CD4-positive, alpha-beta T cell treated with Interleukin-17A for 4 hours (primary cell): ENCODE measurements at places on chromosomes 7 and 10.

DNA sequence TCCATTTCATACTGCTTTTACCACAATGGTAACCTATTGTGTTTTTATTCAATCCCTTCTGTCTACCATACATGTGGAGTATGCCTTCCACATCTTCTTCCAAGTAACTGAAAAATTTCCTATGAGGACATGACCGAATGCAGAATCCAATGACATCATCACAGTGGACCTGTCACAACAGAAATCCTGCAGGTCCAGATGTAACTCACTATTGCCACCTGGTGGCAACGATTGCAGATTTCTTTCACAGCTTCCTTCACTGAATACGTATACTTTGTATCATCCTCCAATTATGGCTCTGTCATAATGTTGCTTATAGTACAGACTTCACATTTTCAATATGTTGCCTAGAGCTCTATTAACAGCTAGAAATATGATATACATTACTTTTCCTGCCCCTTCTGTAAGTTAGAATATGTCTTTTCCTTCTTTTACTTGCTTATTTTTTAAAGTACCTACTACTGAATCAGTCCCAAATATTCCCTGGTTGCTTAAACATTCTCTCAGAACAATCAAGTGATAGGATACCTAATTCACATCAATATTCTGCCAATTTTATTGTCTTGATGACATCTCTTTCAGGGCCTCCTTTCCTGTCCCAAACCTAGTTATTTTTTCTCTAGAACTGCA lies 45.4 kb downstream of the SLC13A1 start:
- peak; percentile 15 for DNase-seq

GRCh38 chr10:25768167-25768566 lies 165.9 kb upstream of the MYO3A start:
- no peak for DNase-seq

DNA sequence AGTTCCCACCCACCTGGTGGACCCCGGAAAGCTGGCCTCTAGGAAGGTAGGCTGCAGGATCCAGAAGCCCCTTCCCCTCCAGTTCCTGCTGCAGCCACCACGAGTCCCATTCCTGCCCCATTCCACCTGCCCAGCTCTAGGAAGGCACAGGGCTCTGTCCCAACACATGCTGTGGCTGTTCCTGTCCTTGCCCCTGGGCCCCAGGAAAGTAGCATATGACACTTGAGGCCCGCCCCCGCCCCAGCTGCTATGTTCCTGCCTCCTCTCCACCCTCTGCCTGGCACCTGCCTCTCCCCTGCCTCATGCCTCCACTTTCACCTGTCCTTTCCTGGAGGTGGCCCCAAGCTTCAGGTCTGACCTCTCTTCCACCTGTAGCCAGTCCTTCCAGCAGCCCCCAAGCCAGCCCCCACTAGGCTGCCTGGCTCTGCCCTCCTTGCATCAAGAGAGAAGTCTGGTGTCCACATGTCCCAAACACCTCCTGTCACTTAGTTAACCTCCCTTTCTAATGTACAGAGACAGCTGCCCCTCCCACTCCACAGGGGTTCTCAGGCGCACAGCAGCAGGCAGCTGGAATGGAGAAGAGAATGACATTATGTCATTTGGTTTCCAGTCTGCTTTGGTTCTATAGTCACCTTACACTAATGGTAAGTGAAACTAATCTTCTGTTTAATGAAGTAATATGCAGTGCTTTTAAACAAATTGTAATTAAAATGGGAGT lies 22.7 kb downstream of the YKT6 start:
- no peak for DNase-seq

DNA sequence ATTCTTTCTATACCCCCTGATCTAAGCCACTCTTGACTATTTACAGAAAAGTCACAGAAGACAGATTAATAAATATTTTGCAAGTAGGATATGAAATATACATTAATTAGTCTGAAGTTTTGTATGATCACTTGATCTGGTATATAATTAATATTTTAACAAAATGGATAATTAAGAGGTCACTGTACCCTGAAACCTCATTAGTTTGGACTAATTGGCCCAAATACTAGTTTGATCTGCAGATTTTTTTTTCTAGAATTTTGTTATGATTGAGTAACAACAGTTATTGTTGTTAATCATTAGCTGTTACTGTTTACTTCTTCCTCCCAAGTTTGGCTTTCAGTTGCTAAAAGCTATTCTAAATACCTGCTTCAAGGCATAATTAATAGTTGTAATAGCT lies 2.7 kb downstream of the NHLRC2 start:
- no peak for DNase-seq
